ENCODE measurements at places on chromosomes 7 and 10.

- no peak for DNase-seq
Measured at GRCh38 chr7:158228986-158229385, 358.6 kb downstream of the PTPRN2 start.

DNA sequence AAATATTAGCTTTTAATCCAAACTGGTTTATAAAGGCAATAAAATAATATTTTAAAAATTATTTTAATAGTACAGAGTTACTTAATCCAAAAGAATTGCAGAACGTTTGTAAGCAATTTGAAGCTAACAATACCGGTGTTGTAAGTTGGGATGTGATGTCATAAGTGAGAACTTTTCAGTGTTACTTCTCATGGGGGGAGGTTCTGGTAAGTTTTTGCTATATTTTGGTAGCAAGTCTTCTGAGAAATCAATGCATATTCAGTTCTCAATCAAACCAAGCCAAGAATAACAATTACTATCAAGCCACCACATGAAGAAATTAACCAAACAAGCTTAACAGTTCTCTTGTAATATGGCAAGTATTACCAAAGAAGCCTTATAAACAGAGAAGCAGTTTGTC, 147.1 kb upstream of the ASAH2 start:
- no peak for DNase-seq

DNA sequence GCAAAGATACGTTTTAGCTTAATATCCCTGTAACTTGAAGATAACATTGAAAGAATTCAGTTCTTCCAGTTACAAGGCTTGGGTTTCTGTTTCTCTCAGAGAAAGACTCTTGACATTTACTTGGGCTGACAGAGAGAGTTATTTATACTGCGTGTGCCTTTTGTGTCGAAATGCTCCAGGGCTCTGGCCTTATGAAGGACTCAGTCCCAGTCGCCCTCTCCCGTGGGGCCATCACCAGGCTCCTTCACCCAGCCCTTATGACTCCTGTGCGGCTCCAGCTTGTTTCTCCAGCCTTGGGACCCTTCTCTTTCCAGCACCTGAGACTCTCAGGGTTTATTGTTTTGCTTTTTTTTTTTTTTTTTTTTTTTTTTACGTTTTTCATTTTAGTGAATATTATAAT, 242.3 kb upstream of the DKK1 start:
- DNase-seq: no peak

- no peak for DNase-seq
Measured at GRCh38 chr7:138564365-138564764, 104.3 kb downstream of the TRIM24 start.

GRCh38 chr7:668139-668931, 58.2 kb upstream of the DNAAF5 start:
- DNase-seq: no peak

GRCh38 chr10:61472090-61472674, 19.0 kb upstream of the TMEM26 start:
- DNase-seq: no peak

DNA sequence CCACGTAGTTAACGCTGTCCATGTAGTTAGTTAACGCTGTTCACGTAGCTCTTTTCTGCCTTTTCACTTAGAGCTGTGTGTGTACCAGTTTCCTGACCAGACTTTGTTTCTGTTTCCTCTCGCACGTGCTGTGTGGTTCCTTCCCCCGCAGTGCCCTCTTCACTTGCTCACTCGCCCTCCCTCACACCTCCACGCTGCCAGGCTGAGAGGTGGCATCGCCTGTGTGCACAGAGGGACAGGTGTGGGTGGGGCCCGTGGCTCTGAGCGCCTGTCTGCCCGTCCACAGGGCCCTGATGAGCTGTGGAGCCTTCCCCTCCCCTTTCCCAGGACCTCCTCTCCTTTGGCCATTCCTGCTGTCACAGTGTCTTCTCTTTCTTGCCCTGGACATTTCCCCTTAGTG, 30.6 kb downstream of the WDR37 start:
- DNase-seq: no peak

DNA sequence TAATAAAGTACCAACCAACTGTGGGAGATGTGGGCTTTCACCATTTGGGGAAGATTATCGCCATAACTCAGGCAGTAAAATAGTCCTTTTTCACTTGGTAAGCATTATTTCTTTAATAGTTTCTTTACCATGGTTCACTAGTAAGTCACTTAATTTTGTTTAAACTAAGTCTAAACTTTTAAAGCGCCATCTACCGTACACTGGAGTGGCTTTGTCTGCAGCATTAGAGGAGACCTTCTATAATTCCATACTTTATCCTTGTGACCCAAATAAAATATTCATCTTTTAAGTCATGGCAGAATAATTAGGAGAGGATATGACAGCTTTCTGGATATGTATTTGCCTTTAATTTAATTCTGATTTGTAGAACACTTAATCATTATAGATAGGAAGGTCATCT, 468.0 kb downstream of the MAGI2 start:
- no peak for DNase-seq

GRCh38 chr7:143408252-143408685, 387 bp downstream of the EPHA1 start:
- DNase-seq: no peak

DNA sequence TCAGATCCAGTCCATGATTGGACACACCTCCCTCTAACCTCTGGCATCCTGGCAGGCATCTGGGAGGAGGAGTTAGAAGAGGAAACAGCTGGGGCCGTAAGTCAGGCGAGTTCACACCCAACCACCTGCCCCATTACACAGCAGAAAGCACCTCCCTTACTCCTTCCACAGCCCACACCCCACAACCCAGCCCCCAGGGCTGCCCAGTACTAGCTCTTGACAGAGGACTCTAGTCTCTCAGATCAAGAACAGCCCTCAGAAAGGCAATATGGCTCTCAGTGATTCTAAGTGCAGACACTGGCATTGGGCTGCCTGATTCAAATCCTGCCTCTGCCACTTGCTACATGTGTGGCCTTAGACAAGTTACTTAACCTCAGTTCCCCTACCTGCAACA, 34.1 kb downstream of the KCNMA1 start:
- no peak for DNase-seq

DNA sequence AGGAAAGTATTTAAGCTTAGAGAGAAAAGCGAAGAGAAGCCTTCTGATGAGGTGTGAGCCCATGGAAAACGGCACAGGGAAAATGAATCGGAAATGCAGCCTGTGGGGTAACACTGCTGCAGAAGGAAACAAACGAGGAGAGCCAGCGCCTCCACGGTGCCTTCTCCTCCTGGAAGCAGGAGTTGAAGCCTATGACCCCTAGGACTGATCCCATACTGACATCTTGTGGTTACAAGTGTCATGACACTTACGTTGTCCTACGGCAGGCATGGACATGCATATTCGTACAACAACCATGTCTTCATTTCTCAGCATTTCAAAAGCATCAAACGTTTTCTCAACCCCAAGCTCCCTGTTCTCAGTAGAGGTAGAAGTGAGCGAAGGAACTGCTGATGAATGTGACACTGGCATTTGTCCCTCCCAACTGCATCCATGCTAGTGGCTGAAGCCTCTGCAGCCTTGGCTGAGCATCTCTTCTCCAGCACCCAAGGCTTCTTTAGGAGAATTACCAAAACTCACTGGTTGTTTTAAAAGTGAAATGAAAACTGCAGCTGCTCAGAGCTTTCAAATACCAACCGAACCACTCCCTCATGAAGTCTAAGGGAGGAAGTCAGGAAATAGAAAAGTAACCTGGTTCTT, 160.2 kb downstream of the JAZF1 start:
- DNase-seq: no peak

GRCh38 chr7:98216941-98217622, 5.8 kb downstream of the BHLHA15 start:
- no peak for DNase-seq

- DNase-seq: no peak
Measured at GRCh38 chr7:1073142-1073977, 14.6 kb upstream of the GPER1 start.

DNA sequence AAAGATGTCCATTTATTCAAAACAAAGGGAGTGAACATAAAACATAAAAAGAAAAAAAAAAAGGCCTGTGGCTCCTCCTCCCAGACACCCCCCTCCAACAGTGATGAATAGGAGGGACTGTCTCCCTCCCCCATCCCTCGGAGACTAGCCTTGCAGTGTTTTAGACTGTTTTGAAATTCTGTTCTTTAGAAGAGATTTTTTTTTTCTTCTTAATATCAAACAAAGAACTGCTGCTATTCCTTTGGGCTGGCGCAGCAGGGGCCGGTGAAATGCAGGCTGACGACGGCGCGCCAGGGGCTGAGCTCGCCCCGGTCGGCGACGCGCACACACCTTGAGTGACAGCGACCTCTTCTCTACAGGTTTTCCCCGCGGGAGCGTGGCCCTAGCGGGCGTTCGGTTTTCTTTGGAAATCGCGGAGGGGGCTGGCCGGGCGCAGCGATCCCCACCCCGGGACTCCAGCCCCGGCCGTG, at the start of gene LANCL2:
LANCL2 (plus strand) TSS at position 133 of the 470 bp plus-strand sequence. CDS start 689 bp downstream, outside the sequence.
- DNase-seq: no peak

GRCh38 chr10:78757344-78757925, 311.3 kb upstream of the ZMIZ1 start:
- DNase-seq: no peak

- DNase-seq: no peak
Measured at GRCh38 chr7:139730746-139731612, 46.8 kb downstream of the HIPK2 start.

DNA sequence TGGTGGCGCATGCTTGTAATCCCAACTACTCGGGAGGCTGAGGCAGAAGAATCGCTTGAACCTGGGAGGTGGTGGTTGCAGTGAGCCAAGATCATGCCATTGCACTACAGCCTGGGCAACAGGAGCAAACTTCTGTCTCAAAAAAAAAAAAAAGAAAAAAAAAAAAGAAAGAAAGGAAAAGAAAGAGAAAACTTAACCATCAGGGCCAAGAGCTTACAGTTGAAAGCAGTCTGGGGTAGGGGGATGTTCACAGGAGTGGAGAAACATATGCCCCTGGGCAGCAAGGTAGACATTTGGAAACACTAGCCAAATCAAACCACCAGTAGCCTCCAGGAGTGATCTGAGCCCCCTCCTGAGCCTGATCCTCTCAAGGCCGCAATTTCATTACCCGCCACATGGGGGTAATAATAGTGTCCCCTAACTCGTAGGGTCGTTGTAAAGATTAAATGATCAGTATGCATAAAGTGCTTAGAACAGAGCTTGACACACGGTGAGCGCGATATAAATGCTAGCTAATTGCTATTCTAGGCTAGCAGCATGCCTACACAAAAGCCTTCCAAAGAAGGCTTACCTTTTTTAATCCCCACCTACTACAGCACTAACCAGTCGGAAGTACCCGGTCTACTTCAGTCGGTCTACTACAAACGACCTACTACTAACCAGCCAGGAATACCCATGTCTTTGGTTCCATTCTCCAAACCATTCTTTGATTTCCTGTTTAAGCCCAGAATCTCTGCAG, 274.3 kb upstream of the NEBL start:
- no peak for DNase-seq

- no peak for DNase-seq
Measured at GRCh38 chr10:119373294-119374102, 166.1 kb downstream of the GRK5 start.

- no peak for DNase-seq
Measured at GRCh38 chr7:36970551-36971514, 246.5 kb upstream of the AOAH start.

- DNase-seq: no peak
Measured at GRCh38 chr10:114079421-114079820, 35.8 kb downstream of the ADRB1 start.

GRCh38 chr7:73966062-73966940, 61.7 kb upstream of the ELN start:
- DNase-seq: peak; percentile 38

DNA sequence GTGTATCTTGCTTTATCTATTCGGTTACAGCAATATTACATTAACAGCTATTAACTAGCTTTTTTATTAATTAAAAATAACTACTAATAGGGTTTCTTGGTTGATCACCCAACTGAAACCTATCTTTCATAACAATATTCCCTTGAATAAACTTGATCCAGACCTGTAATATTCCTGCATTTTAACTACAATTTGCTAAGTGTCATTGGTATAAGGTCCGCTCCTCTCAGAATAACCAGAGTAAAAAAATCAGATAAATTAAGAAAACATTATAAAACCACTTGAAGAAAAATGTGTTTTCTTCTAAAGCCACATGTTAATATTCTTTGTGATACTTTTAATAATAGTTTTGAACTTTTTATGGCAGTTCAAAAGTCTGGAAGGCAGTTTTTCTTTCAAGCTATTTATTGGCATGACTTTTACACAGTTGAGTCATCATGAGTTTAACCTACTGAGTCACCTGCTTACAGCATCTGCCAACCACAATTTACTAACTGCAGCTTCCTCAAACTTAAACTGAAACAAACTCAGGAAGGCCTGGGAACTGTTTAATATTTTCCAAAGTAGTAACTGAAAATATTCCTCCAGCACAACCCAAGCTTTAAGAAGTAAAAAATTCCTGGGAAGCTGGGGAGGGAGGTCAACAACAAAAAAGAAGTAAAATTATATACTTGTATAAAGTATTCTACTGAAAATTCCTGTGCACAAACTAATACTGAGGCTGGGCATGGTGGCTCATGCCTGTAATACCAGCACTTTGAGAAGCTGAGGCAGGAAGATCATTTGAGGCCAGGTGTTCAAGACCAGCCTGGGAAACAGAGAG, 103.2 kb downstream of the NRBF2 start:
- DNase-seq: no peak

- DNase-seq: no peak
Measured at GRCh38 chr7:2523941-2524807, 4.6 kb downstream of the LFNG start.

DNA sequence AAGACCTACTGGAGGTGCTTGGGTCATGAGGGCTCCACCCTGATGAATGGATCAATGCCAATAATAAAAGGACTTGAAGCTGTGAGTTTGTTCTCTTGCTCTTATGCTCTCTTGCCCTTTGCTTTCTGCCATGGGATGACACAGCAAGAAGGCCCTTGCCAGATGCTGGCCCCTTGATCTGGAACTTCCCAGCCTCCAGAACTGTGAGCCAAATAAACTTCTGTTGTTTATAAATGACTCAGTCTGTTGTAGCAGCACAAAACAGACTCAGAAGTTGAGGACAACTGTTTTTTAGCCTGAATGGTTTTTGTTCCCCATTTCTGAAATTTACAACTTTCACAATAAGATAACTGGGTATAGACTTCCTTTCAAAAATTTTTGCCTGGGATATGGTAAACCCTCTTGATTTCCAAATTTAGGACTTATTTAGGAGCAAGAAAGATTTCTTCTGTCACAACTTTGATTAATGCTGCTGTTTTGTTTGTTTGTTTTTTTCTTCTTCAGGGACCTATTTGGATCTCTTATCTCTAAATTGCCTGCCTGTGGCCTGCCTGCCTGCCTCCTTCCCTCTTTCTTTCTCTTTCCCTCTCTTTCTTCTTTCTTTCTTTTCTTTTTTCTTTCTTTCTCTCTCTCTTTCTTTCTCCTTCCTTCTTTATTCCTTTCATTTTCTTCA, 12.1 kb downstream of the ENTPD1 start:
- no peak for DNase-seq

DNA sequence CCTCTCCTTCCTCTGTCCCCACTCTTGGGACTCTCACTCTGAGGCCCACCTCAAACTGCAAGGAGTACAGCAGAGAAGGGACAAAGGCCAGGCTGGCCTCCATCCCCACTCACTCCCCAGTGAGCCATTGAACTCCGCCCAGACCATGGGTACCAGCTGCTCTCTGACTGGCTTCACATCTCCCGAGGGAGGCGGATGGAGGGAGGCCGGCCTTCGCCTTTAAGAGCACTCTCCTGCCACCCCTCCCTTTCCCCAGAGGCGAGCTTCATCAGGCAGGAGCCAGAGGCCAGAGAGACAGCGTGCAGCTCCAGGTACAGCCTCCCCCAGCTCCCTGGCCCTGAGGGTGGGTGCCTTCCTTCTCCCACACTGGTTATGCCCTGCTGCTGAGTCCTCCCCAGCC, 1.8 kb upstream of the LDB3 start:
- no peak for DNase-seq
